GM10248 (cell line): ENCODE measurements at places on chromosomes 4 and X.

- DNase-seq = no peak
Measured at GRCh38 chrX:50671661-50672060, 142.3 kb downstream of the SHROOM4 start.

- DNase-seq = no peak
Measured at GRCh38 chr4:65367306-65367705, 303.0 kb downstream of the EPHA5 start.

DNA sequence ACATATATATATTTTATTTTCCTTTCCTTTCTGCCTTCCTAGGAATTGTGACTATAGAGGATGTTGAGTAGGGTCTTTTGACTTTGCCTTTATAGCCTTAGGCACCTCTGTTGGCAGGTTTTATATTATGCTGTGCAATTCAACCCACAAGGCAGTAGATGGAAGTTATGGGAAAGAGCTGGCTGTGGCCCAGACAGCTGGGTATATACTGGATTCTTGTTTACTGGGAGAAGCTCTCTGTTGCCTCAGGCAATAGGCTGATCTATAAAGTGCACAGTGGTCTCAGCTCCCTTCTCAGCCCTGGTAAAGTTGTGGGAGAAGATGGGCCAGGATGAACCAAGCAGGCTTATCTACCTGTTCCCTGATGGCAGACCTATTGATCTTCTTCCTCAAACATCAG, 342.0 kb downstream of the GBA3 start:
- no peak for DNase-seq

DNA sequence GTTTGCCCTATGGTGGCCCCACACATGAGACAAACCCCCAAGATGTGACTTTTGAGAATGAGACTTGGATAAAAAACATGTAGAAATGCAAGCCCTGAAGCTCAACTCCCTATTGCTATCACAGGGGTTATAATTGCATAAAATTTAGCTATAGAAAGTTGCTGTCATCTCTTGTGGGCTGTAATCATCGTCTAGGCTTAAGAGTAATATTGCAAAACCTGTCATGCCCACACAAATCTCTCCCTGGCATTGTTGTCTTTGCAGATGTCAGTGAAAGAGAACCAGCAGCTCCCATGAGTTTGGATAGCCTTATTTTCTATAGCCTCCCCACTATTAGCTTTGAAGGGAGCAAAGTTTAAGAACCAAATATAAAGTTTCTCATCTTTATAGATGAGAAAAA, 14.6 kb downstream of the ALB start:
- DNase-seq = no peak

- no peak for DNase-seq
Measured at GRCh38 chr4:101019313-101019712, 328.0 kb downstream of the PPP3CA start.

DNA sequence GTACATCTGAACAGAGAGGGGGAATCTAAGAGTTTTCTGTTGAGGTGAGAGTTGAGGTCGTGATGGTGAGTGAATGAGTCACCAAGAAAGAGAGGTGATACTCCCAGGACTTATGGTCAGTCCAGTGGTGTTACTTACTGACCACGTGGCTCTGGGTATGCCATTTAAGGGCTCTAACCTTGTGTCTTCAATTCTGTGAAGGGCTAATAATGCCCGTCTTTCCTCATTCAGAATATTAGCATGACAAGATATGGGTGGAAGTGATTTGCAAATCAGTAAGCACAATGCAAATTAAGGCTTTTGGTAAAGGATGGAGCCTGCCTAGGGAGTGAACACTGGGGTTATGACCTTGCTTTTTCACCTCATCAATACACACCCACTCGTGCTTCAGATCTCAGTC, 75.2 kb downstream of the COQ2 start:
- DNase-seq = no peak

- no peak for DNase-seq
Measured at GRCh38 chr4:20572976-20573375, 127.3 kb upstream of the PACRGL start.

DNA sequence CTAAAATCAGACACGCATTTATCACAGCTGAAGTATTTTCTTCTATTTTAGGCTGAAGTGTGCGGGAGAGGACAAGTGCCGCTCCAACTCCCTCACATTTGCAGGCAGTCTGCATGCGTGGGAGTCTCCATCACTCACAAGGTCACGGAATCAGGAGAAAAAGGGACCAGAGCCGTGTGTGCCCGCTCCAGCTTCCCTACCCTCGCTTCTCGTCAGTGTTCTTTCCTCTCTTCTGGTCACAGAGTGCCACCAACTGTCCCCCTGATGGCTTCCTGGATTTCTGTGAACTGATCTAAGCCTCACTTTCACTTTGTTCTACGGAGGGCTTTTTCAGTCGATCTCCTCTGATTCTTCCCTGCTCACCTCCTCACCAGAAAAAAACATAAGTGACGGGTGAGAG, 407.4 kb upstream of the AADAT start:
- DNase-seq = peak; percentile 15

DNA sequence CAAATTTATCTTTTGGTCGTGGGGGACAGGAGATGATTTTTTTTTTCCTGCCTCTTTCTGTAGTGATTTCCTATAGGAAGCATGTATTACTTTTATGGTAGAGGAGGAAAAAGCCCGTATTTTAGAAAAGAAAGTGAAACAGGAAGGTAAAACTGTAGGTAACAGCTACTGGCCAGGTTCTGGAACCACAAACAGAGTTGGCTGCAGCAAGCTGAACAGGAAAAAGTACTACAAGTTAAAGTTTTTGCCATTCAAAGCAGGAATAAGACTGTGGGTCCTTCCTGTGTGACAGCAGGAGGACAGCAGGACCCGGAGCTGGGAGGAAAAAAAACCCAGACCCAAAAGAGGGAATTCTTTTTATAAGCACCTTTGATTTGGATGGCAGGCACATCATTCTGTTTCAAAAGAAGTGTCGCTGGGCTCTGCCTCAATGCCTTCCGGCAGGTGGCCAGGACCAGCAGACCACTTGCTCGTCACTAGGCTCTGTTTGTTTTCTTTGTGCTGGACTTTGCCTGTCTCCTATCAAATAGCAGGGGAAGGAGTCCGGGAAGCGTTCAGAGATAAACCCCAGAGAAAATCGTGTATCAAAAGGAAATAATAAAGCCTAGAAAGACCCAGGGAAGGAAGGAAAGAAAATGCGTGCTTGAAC, 277.9 kb downstream of the ADGRA3 start:
- no peak for DNase-seq

DNA sequence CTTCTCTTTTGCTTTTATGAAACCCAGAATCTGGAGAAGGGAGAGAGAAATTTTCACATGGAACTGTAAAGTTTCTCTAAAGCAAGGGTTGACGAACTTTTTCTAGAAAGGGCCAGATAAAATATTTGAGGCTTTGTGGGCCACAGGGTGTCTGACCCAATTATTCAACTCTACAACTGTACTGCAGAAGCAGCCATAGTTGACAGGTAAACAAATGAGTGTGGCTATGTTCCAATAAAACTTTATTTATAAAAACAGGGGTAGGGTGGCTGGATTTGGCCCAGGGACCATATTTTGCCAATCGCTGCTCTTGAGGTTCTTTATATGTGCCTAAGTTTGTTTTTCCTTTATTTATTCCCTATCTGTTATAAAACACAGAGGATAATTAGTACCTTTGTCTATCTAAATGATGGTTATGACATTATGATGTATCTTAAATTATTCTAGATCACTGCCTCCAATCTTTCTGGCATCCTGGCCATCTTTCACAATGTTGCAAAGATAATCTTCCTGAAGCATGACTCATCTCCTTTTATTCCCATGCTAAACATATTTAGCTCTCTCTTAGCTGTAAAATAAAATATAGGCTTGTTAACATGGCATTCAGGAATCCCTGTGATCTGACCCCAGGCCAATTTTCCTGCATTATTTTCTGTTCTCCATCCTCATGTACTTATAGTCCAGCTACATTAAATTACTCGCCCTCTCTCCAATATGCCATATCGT, 106.8 kb upstream of the CBLL2 start:
- DNase-seq = no peak

- no peak for DNase-seq
Measured at GRCh38 chrX:118353081-118353850, 7.4 kb downstream of the WDR44 start.

- no peak for DNase-seq
Measured at GRCh38 chrX:124033821-124034220, 72.3 kb downstream of the STAG2 start.

DNA sequence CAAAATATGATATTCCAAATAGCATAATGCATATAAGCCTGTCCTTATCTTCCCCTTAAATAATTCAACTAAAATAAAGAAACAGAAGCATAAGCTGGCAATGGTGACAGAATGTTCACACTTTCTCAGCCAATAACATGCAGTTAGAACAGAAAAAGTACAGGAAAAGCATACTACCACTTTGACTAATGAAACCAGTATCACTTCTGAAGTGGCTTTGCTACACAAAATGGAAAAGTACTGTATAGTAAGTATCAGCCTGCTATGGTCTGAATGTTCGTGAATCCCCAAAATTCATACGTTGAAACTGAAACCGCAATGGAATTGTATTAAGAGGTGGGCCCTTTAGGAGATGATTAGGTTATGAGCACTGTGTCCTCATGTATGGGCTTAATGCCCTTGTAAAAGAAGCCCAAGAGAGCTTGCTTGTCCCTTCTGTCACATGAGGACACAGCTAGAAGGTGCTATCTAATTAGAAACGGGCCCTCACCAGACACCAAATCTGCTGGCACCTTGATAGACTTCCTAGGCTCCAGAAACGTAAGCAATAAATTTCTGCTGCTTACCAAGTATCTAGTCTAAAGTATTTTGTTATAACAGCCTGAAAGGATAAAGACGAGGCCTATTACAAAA, 102.6 kb downstream of the PRDM5 start:
- no peak for DNase-seq

DNA sequence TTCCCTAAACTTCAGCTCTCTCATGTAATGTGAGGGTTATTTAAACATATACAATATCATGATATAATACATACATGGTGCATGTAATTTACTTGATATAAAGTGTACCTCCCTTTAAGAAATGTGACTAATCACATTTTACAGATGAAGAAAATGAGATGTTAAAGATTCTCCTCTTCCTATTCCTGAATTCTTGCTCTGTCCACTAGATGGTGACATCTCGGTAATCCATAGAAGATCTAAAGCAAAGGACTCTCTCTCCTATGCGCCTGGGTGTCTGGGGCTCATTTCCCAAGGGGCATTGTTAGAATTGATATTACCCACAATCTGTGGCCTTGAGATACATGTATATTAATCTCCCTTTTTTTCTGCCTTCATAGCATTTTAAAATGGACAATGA, 804.9 kb downstream of the RAB28 start:
- peak; percentile 2 for DNase-seq

DNA sequence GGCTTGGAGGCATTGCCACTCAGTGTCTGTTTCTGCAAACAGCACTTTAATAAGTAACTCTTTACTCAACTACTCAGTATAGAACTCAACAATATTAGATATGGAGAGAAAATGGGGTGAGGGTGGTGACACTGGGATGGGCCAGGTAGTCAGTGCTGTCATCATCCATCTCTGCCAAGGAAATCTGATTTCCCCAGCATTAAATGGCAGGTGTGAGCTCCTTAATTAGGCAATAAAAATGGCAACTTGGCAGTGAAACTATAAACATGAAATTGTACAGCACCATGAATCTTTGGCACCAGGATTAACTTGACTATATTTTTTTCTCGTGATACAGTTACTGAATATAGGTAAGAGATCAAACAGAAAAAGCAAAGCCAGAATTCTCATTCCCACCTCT, 146.2 kb downstream of the GLRA2 start:
- no peak for DNase-seq

DNA sequence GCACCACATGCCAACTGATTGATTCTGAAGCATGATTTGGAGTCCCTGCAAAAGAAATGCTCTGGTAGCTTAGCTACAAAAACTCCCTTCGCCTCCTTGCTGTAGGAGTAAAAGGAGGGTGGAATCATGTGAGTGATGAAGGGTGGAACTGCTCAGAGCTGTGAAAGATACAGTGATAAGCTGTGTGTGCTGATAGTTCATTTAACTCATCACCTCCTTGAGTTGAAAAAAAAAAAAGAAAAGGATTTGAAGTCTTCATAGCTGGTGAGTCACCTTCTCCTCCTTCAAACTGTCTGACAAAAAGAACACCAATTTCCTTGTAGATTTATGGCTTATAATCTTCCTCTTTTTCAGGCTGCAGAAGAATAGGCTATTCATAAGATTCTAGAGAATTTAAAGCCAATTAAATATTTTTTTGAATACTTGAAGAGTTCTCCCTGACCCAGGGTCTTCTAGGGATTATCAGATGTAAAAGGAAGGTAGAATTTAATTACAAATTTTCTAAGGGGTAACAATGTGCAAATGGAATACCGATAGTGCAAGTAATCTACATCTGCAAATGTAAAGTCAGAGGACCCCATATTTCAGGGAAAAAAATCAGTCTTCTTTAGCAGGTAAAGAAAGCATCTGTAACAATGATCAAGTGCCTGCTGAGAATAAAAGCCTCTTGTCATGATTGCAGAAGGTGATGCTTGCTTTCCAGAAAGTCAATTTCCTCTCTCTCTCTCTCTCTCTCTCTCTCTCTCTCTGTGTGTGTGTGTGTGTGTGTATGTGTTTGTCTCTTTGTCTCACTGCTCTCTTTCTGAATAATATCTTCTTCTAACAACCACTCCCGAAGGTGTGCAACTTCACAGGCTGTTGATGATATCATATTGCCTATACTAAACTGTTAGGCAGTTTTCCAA, 208.8 kb upstream of the VEGFC start:
- DNase-seq = no peak
